ENCODE measurements at places on chromosomes 4 and X. TPM values are rescaled to one million over a fixed set of nuclear protein-coding genes. Genes with fewer than 3 reads are reported as not detected.

- DNase-seq = no peak
Observed at GRCh38 chr4:25020236-25020635, 10.5 kb downstream of the LGI2 start.

DNA sequence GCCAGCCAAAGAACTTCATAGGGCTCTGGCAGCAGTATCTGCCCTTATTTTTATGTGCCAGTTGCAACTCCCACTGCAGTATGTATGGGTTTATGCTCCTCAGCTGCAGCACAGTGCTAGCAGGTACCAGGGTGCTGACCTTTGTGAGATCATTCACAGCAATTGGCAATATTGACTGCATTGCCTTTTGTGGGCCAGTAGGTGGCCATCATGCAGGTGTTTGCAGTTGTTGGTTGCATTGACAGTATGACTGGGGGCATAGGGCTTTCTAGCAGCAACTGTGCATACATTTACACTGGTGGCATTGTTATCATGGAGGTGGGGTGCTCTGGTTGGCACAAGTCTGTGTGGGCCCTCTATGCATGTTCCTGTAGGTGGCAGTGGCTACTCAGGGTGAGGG, 42.5 kb downstream of the FAAH2 start:
- DNase-seq = no peak

- no peak for DNase-seq
Observed at GRCh38 chr4:135120195-135120594, 918.6 kb upstream of the PABPC4L start.

- no peak for DNase-seq
Observed at GRCh38 chr4:31592293-31592692, 872.1 kb downstream of the PCDH7 start.

DNA sequence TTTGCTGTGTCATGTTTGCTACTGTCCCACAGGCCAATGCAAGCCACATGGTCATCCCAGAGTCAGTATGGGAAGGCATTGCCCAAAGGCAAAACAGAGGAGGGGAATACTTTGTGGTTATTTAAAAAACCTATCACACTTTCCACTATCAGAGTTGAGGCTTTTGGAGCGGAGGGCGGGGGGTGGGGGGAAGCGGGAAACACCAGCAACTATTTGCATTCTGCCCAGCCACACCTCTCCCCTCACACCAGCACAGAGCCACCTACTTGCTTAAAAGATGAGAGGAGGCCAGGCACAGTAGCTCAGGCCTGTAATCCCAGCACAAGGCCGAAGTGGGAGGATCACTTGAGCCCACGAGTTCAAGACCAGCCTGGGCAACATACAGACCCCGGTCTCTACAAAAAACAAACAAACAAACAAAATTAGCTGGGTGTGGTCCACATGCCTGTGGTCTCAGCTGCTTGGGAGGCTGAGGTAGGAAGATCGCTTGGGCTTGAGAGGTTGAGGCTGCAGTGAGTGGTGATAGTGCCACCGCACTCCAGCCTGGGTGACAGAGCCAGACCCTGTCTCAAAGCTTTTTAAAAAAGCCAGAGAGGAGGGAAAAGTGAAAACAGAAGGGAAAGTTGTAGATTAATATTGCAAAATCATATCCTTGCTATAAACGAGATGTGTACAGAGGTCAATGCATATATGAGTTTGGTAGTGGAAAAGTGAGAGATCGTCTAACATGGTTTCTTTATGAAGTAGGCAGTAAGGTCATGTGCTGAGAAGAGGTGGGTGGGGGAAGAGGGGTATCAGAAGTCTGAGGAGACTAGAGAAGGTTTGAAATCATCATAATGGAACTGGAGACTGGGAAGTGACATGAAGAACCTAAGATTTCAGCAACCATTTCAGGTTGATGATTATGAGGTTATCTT, 1.9 kb upstream of the CHST7 start:
- no peak for DNase-seq

DNA sequence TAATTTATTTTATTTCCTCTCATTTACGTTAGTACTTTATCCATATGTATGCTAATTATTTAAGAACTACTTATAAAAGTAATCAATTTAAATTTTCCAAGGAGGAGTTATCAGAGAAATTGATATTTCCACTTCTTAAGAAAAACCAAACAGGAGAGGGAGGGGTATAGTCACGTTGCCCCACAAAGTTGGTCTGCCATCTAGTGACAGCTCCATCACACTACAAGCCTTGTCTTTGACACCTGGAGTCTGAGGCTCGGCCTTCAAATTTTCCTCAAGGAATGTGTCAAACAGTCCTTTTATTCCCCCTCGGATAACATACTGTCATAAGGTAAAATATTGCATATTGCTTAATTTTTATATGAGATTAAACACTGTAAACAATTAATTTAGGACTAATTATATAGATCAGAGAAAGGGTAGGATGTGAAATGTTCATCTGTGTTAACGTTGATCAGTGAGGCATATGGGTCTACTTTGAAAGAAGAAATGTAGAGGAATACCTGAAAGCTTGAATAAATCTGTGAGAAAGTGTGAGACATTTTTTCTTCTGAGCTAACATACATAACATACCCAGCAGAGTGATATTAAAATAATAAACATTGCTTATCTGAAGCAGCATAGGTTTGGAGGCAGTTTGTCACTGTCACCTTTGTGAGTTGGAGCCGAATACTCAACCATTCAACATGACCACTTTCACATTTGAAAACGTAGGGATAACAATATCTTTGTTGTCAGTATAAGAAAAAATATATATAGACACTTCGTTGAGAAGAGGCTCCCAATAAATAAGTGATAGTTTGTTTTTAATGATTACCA, 114.4 kb downstream of the GLRA3 start:
- DNase-seq = peak; percentile 49

KLB gene
- not detected for total RNA-seq

XK gene
- 0.88 TPM for total RNA-seq

GSPT2 gene
- total RNA-seq = 10.2 TPM
